NCI-H460 (cell line): ENCODE measurements at places on chromosomes 6 and 20.
A peak's percentile ranks its signal among the peaks of the same experiment; 100 is the strongest.

DNA sequence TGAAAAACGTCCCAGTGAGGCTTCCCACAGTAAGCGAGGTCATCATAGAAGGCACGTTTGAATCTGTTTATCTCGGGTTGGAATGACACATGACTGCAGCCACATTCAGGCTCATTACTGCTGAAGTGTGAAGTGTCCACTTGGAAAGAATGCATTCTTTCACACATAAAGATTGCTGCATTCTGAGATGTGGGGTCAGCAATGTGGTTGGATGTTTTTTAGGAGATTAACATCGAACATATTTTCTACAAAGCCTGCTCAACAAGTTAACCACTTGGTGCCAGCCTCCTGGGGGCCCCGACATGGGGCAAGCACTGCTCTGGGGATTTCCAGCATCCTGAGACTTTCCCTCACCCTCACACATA lies 79.9 kb downstream of the BMP6 start:
- DNase-seq = no peak

DNA sequence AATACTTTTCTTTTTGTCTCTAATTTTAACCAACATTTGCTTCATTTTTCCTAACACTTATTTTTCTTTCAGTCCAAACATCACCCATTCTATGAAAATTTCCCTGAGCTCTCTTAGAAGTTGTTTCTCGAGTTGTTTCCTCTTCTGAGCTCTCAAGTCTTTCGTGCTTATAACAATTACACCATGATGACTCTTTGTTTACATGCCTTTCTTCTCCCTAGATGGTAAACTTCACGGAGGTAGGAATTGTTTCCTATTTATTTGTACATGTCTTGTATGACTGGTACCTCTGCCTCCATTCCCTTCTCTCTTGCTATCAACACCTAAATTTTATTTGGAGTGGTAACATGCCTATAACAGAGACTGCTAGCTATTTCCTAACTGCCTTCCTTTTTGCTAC lies 6.4 kb downstream of the BLOC1S5 start:
- no peak for DNase-seq

DNA sequence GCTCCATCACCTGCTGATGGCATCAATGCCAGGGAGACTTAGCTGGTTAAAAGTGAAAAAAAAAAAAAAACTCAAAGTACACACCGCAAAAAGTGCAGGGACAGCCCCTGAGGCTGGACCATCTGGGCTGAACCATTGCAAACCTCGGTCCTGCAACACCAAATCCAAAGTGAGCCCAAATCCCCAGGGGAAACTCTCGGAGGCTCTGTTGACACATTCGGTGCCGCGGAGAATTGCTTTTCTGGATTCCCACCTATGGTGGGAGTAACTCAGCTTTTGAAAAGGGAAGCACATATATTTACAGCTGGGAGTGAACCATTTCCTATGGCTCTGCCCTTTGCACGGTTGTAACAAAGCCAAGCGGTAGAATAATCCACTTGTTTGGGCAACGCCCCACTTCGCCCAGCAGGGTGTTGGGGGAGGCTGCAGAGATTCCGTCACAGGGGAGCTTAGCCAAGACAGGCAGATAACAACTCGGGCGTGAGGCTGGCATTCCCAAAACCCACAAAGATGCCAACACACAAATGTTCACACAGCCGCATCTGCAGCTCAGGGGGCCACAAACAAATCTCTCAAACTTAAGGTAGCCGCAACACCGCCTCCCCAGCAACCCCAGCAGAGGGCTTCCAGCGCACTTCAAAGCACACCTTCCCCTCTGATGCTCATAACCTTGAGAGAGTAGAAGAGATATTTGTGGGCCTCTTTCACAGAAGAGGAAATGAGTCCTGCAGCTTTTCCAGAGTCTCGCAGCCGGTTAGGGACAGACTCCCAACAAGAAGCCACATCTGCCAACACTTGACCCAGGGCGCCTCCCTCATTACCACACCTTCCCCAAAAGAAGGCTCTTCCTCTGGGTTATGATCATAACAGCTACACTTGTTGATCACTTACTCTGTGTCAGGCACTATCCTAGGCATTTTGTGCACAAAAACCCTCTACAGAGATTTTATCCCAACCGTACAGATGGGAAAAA lies 11.4 kb downstream of the ZC3H12D start:
- DNase-seq = peak; percentile 46

GRCh38 chr20:23358563-23358906 lies 3.4 kb upstream of the GZF1 start:
- no peak for DNase-seq

DNA sequence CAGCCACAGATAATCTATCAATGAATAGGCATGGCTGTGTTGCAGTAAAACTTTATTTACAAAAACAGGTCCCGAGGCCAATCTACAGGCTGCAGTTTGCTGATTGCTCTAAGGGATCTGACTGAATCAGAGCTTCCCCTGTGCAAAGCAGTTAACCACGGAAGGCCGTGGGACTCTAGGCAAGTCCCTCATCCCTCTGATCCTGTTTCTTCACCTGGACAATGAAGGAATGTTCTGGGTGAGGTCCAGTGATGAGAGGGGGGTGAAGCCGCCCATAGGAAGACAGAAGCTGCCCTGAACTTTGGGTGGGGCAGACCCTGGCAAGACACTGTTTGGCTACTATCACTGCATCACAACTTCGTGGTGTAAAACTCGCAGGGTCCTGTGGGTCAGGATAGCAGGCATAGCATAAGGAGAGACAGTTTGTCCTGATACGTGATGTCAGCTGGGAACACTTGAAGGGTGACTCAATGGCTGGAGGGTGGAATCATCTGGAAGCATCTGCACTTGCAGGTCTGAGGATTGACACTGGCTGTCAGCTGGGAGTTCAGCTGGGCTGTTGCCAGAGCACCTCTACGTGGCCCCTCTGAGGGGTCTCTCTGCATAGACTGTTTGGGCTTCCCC lies 33.3 kb upstream of the TGM2 start:
- DNase-seq = no peak

- no peak for DNase-seq
These were observed 44.1 kb downstream of the CFAP61 start for GRCh38 chr20:20096421-20096820.
